ENCODE measurements at places on chromosomes 3 and 15.

DNA sequence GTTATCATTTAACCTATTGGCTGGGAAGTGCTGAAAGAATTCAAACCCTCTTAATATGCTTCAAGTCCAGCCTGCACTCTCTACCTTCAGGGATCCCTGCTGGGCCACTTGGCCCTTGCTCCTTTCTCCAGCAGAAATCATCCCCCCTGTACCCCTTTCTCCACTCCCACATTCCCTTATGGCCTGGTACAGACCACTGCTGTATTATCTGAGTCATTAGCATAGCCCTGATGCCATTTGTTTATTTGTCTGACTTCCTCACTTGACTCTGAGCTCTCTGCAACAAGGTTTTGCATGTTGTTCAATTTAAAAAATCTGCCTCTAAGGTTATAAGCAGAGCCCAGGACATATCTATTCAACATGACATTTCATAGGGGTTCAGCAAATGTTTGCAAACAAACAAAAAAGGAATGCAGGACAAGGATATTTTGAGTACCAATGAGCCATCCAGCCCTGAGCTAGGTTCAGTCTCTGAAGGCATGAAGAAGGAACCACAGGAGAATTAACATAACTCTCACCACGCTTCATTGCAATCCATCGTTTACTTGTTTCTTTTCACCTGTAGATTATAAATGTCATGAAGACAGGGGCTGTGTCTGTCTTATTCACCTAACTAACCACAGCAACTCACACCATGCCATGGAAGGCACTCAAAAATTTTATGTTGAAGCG is 26.6 kb upstream of the HES1 start:
- DNase-seq, result no peak

- no peak for DNase-seq
Observed at GRCh38 chr3:41190509-41191284, 8.6 kb upstream of the CTNNB1 start.

DNA sequence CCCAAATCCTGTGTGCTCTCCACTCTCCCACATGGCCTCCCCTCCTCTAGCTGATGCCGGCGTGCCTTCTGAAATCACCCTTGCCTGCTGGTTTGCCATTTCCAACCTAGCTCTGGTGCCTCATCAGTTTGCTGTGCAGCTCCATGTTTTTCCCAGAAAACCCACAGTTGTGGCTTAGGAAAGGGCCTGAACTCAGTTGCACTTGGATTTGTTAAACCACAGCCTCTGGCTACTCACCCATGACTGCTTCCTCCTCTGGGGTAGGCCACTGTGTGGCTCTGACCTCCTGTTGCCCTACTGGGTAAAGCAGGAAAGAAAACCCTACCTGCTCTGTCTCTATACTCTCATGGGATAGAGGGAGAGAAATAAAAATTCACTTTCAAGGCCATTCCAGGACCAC is 97.3 kb downstream of the DAPK2 start:
- no peak for DNase-seq

GRCh38 chr3:12234192-12234591 is 54.7 kb upstream of the PPARG start:
- no peak for DNase-seq

- DNase-seq, result no peak
Observed at GRCh38 chr3:11764931-11765363, 81.7 kb downstream of the TAMM41 start.

- DNase-seq, result peak; percentile 26
Observed at GRCh38 chr3:121269389-121269788, 276.4 kb downstream of the POLQ start.

DNA sequence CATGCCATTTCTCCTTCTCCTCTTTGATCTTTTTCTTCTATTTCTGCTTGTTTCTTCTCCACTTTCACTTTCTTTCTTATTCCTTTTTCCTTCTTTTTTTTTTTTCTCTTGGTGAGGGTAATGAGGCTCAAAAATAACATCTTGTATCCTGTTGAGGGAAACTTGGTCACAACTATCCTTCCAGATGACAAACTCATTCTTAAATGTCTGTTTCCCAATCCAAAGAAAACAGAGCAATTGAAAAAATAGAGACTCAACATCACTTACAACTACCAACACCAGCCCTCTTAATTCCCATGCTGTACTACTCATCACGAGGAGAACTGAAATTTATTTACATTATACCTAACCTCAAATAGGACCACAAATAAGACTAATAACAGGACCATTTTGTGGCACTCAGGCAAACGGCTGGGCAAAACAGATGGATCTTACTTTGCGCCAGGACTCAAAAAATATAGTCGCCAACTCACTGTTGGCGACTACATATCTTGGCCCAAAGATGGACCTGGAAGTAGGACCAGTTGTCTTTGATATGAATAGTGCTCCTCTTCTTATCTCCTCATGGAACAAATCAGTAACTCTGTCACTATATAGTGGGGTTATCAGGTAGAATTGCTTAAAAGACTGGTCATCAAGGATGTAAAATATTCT is 343.9 kb downstream of the ZBTB20 start:
- DNase-seq, result peak; percentile 80

- no peak for DNase-seq
Observed at GRCh38 chr3:46662771-46663551, 30.5 kb downstream of the ALS2CL start.

- DNase-seq, result no peak
Observed at GRCh38 chr3:129434140-129434539, 5.6 kb downstream of the MBD4 start.

- no peak for DNase-seq
Observed at GRCh38 chr3:56918111-56918568, 116.4 kb upstream of the ARHGEF3 start.

GRCh38 chr3:128506754-128507153 is 13.8 kb upstream of the GATA2 start:
- no peak for DNase-seq

- DNase-seq, result no peak
Observed at GRCh38 chr15:40637221-40637745, 43.2 kb downstream of the KNL1 start.

DNA sequence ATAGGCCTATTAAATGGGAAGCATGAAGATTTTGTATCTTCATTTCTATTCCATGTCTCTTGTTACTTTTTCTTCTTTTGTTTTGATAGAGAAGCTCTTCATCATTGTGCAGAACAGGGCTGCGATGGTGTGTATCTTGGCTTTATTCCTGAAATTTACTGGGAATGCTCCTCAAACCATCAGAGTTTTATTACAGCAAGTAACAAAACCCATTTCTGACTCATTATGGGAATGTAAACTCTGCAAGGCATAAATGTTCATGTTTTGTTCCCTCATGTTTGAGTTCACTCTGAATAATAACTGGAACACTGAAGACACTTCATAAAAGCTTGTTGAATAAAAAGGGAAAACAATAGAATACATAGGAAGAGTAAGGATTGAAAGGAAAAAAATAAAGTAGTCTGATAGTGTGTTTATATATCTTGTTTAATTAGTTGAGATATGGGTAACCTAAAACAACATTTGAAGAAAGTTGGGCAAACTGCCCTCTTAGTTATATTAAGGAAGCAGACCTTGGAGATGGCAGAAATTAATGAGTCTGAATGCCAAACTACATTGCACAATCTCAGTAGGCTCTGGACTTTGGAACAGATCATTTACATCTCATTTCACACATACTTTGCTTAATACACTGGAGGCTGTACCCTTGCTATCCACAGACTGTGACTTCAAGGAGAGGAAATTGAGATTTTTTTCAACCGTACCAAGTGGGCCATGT is 521.5 kb downstream of the GRM7 start:
- DNase-seq, result no peak

GRCh38 chr3:41684797-41685735 is 276.8 kb downstream of the ULK4 start:
- no peak for DNase-seq

DNA sequence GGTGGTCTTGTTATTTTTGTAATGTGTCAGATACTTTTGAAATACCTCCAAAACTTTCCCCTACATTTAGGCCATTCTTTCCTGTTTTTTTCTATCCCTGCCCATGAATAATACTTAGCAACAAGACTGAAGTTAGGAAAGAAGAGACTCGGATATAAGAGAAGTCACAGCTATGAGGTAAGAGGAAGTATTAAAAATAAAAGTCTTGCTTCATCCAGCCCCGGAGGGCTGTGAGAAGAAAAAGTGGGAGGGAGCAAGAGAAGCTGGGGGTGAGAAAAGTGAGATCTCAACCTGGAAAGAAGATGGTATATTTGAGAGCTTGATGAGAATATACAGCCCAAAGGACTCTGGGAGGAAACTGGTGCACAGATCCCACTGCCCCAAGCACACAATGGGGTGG is 213.5 kb upstream of the CDIN1 start:
- no peak for DNase-seq

GRCh38 chr15:79402136-79402535 is 30.0 kb upstream of the MINAR1 start:
- DNase-seq, result no peak

DNA sequence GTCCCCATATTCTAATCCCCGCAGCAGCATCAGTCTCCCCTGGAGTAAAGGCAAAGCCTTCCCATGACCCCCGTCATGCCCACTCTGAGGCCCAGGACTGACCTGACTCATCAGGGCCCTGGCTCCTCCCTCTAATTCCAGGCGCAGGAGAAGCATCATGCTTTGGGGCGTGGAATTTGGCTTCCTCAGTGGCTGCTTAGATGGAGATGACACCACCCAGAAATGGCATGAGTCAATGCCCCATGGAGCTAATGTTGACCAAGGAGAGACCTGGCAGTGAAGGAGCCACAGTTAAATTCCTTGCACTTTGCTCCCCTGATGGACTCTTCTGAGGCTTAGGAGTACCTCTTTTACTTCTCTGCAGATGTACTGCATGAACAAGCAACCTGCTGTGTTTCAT is 204.2 kb upstream of the PROK2 start:
- DNase-seq, result no peak

GRCh38 chr15:39887832-39888231 is 32.2 kb downstream of the GPR176 start:
- DNase-seq, result peak; percentile 43

DNA sequence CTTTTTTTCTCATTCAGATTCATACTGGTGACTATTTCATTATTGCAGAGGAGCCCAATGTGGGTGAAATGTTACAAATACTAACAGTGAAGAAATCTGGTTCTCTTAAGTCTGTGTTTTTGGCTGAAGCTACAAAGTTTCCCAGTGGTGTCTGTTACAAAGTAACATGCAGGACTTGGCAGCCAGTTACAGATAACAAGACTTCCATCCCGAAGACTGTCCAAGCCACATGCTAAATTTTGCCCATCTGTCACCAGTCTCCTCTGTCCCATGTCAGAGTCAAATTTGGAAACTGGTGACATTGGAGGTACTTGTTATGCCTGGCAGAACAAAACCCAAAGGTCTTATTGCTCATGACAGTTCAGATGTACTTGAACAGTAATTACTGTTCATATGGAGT is 269.2 kb upstream of the GOLIM4 start:
- DNase-seq, result no peak

- no peak for DNase-seq
Observed at GRCh38 chr3:98215051-98215450, 48.6 kb downstream of the OR5H15 start.

DNA sequence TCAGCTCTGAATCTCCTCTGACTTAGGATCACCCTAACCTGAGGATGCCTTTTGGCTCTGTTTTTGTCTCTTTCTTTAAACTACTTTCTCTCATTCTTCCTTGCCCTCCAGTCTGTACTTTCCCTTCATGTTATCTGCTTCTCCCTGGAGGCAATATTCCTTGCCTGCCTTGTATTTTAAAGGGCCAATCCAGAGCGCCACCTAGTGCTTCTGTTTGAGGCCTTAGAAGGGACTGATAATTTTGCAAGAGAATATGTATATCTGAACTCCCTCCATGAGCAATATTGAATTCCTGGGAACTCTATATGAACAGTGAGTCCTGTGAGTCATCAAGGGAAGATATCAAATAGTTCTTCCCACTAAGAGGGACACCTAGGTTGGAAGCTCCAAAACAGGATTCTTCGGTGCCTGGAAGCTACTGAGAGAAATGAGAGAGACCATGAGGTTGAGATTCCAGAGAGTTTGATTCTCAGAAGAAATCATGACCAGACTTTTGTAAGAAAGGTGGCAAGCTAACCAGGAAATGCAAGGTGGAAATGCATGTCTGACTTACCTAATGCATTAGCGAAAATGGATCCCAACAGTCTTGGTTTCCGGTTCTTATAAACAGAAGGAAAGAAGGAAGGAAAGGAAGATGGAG is 203.8 kb upstream of the CD96 start:
- no peak for DNase-seq

GRCh38 chr3:100044369-100044768 is 69.9 kb downstream of the FILIP1L start:
- no peak for DNase-seq

DNA sequence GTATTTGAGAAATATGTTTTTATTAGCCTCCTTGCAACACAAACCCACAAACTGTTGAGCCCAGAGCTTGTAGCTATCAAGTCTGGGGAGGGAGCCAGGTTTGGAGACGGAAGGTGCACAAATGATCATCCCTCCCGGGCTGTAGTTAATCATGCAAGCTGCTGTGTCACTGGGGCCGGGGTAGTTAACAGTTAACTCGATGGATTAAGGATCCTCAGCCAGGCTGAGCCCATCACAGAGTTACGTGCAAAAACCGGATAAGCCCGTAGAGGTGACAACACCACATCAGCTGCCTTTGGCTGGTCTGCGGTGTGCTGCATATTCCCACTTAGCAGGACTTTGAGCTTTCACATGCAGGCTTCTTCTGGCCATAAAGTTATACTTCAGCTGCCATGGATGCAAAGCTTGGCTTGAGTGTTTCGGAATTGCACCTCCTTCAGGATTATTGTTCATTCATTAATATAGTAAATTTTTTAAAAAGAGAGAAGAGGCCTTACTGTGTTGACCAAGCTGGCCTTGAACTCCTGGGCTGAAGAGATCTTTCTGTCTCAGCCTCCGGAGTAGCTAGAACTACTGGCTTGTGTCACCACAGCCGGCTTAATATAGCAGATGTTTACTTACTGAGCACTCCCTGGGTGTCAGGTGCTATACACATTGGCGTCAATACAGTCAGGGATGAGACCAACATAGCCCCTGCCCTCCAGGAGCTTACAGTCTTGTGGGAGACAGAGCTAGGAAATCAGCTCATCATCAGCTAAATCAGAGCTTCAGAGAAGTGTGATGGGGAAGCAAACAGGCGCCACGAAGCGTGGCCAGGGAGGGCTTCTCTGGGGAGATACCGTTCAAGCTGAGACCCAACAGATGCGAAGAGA is 226.8 kb upstream of the BHLHE40 start:
- no peak for DNase-seq

- DNase-seq, result no peak
Observed at GRCh38 chr3:108296239-108296638, at the start of gene HHLA2. Gene HHLA2, plus strand, starts transcription at chr3:108296548. Its CDS starts 55,266 bp downstream, at chr3:108351814.

All from G401 (cell line).